ENCODE measurements at places on chromosomes 4 and X. TPM values are rescaled to one million over a fixed set of nuclear protein-coding genes. Genes with fewer than 3 reads are reported as not detected.

- H3K36me3 ChIP-seq = no peaks in the 10 kb centered on the region
- H3K27me3 ChIP-seq = no peaks in the 10 kb centered on the region
- no peak for DNase-seq
- no peak overlapping the region for H3K27ac ChIP-seq
These were observed 65.4 kb upstream of the ENPP6 start for GRCh38 chr4:184282895-184283654.

DNA sequence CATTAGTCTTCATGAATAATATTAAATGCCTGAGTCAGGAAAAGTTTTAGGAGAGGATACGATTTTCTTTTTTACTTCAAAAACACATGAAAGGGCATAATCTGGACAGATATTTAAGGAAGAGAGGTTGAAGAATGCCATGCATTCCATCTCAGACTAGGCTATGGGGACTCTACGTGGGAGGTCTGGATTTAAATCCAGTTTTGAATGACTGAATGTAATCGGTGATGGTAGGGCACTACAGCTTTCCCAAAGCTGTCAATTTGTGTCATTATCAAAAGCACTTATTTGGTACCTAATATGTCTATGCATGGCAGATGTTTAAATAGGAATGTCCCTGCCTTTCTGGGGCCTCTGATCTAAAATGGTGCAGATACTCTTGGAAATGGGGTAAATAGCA, 59.3 kb upstream of the RPL34 start:
- no peak overlapping the region for H3K4me3 ChIP-seq
- H3K4me1 ChIP-seq = no peaks in the 10 kb centered on the region
- H3K36me3 ChIP-seq = no peaks in the 10 kb centered on the region
- DNase-seq = no peak
- H3K27ac ChIP-seq = no peak overlapping the region

OPRPN gene
- not detected for total RNA-seq

- no peaks in the 10 kb centered on the region for H3K36me3 ChIP-seq
- H3K27ac ChIP-seq = no peak overlapping the region
- no peaks in the 10 kb centered on the region for H3K27me3 ChIP-seq
- peaks cover 3% of the 10 kb centered on the region for H3K4me1 ChIP-seq
- H3K4me3 ChIP-seq = no peak overlapping the region
- no peak for DNase-seq
These were observed 23.9 kb downstream of the APOO start for GRCh38 chrX:23883737-23884354.

DNA sequence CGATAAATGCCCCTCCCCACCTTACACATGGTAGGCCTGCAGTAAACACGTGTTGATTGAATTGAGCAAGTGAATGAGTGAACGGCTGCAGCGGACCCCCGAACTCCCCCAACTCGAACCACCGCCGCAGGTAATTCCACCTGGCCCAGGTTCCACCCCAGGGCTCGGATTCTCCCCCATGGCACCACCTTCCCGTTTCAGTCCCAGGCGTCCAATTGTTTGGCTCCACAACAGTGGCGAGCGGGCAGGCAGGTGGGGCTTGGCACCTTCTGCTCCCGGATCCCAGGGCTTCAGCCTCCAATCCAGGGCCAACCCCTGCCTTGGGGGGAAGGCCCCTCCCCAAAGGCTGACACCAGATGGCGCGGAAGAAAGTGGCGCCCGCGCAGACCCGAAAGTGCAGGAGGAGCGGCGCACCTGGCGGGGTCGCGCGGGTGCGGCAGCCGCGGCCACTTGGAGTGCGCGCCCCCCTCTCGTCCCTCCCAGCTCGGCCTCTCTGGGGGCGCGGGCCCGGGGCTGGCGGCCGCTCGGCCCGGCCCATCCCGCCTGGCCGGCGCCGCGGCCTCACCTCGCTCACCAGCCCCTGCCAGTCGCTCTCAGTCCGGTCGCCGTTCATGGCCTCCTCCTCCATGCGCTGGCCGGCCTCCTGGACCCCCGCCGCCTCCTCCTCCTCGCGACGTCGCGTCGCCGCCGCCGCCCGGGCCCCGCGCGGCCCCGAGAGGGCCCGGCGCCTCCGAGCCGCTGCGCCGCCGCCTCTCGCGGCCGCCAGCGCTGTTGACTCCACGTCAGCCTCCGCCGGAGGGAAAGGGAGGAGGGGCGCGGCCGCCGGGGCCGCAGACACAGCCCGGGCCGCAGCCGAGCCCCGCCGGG, at the start of gene CCDC149:
Gene CCDC149 (minus strand): TSS at position 791 of the 867 bp plus-strand sequence. CDS start 178 bp downstream, at position 613.
- DNase-seq = peak; percentile 73
- H3K4me1 ChIP-seq = no peaks in the 10 kb centered on the region
- peak within 1 kb of the TSS; percentile 48 for H3K4me3 ChIP-seq
- peak within 1 kb of the TSS; percentile 95 for H3K27ac ChIP-seq
- no peaks in the 10 kb centered on the region for H3K36me3 ChIP-seq

DNA sequence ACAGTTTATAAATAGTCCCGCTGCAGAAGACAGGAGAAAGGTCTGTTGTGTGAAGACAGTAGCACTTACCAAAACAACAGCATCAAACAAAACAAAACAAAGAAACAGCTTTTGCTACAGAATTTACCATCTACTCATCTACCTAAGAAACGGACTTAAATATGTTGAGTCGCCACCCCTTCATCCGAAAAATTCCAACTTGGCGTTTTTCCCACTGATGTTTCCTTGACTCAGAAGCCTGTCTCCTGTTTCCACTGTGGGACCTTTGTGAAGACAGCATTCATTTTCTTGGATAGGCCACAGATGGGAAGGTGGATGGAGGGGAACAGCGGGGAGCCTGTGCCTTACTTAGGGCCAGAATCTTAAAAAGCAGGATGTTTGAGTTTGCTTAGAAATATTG, 1.3 kb upstream of the ITM2A start:
- no peak overlapping the region for H3K27ac ChIP-seq
- H3K4me1 ChIP-seq = no peaks in the 10 kb centered on the region
- H3K27me3 ChIP-seq = no peaks in the 10 kb centered on the region
- H3K36me3 ChIP-seq = no peaks in the 10 kb centered on the region

- H3K36me3 ChIP-seq = no peaks in the 10 kb centered on the region
- no peak overlapping the region for H3K27ac ChIP-seq
- no peaks in the 10 kb centered on the region for H3K4me1 ChIP-seq
These were observed 877.8 kb downstream of the FAM133A start for GRCh38 chrX:94551831-94552230.

DNA sequence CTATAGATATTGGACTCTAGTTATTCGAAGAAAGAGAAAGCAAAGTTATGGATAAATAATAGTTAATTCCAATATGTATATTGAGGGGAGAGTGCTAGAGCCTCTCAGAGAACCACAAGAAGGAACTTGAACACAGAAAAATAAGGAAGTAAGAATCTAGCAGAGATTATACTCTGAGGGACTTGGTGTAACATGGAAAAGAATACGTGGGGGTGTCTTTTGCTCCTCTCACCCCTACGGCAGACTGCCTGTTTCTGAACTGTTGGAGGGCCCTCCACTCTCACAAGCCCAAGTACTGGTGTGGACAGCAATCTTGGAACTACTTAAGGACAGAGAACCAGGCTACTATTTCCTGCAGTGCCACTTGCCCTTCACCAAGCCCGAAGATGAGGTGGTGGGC, 1174.4 kb upstream of the PCDH10 start:
- DNase-seq = no peak

DNA sequence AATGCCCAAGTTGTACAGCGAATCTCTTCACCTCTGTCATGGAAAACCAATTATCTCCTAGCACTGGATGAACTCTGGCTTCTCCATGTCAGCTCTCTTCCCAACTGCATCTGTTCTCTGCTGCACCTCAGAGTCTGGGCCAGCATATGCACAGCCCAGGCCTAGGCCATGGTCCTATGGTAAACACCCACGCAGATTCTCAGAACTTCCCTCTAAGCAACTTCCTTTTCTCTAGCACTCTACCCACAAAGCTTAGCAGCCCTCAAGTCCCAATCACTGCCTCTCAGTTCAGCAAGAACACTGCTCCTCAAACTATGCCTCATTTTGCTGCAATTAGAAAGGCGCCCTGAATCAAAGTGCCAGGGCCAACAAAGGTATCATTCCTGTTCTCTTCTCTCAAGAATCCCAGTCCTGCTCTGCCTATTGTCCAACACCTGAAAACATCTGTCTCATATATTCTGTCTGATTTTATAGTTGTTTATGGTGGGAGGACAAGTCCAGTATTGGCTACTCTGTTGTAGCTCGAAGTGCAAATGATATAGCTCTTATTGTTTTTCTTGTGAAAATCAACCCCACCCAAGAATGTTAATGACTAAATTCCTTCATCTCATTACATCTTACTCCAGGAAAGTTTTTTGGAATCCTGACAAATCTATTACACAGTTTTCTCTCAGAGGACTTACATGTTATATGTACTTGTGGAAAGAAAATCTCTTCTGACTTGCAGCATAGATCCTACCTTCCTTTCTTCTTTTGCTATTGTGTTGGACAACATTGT, 85.4 kb downstream of the DCHS2 start:
- no peak for DNase-seq
- H3K4me1 ChIP-seq = no peaks in the 10 kb centered on the region
- no peak overlapping the region for H3K27ac ChIP-seq
- no peaks in the 10 kb centered on the region for H3K36me3 ChIP-seq
- no peak overlapping the region for H3K4me3 ChIP-seq

DNA sequence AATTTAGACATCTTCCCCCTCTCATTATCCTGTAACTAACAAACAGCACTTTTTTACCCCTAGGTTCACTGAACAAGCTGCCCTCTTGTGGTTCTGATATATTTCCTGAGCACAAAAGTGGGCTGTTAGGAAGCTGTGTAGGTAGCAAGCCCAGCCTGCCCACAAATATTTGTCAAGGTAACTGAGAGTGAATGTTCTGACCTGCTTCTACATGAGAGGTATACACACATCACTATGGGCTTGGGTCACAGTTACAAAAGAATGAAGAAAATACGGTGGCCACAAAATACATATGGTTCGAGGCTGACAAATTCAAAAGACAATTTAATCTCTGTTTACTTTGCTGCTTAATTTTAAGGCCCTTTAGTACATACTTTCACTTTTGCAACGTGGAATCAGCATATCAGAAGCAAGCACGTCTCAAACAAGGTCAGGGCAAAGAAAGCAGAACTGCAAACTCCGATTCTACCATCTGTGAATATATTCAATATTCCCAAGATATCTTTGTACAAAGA, 78.7 kb downstream of the RBM47 start:
- no peak for DNase-seq
- no peak overlapping the region for H3K4me3 ChIP-seq
- H3K36me3 ChIP-seq = no peaks in the 10 kb centered on the region
- no peaks in the 10 kb centered on the region for H3K4me1 ChIP-seq
- no peaks in the 10 kb centered on the region for H3K27me3 ChIP-seq

DRD5 gene
- not detected for total RNA-seq

ZNF157 gene
- total RNA-seq = 0.72 TPM

DNA sequence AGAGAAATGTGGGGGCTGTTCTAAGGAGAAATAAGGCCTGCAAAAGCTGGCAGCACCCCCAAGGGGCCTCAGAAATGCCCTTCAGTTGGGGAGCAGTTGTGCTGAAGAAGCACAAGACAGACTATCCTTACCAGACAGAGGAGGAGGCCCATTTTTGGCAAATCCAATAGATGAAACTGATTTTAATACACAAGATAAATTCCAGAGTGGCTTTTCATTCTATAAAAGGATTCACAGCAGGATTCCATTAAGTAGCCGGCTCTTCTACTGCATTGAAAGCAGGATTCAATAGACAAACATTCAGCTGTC, 8.1 kb downstream of the SEPTIN6 start:
- no peak overlapping the region for H3K27ac ChIP-seq
- no peak overlapping the region for H3K4me3 ChIP-seq
- no peaks in the 10 kb centered on the region for H3K4me1 ChIP-seq
- DNase-seq = no peak
- H3K36me3 ChIP-seq = no peaks in the 10 kb centered on the region
- H3K27me3 ChIP-seq = no peaks in the 10 kb centered on the region

SLC49A3 gene
- 20.0 TPM for total RNA-seq

- no peaks in the 10 kb centered on the region for H3K36me3 ChIP-seq
- H3K4me1 ChIP-seq = no peaks in the 10 kb centered on the region
These were observed 68.3 kb upstream of the SHISA3 start for GRCh38 chr4:42328978-42329377.

DNA sequence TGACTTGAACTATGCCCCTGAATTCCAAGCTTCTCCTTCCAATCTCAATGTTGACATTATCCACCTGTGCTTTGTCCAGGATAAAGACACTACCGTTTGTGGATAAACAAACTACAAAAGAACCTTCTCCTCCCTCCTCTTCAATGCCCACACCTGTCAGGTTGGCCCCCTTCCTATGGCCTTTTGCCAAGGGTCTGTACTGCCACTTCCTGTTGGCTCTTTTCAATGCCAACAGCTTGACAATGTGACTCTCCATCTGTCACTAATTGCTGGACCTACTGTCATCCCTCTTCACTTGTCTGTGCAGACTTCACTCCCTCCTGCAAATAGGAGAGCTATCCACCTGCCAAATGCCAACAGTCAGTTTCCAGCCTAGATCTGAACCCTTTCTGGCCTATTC, 35.8 kb upstream of the MID1 start:
- no peaks in the 10 kb centered on the region for H3K27me3 ChIP-seq
- H3K36me3 ChIP-seq = no peaks in the 10 kb centered on the region
- H3K4me1 ChIP-seq = peaks cover 2% of the 10 kb centered on the region
- H3K4me3 ChIP-seq = no peak overlapping the region

DNA sequence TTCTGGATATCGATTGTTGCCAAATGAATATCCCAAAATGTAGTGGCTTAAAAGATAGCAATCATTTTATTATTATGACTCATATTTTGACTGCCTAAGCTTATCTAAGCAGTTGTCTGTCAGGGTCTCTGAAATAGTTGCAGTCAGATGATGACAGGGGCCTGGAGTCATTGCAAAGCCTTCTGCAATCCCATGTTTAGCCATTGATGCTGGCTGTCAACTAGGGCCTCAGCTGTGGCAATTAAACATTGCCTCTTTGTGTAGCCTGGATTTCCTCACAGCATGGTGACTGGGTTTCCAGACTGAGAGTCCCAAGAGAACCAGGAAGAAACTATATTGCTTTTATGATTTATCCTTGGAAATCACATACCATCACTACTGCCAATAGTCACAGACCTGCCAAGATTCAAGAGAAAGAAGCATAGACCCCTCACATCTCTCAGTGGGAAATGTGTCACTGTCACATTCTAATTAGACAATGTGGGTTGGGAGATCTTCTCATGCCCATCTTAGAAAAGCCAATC, 227.3 kb upstream of the NOCT start:
- no peaks in the 10 kb centered on the region for H3K36me3 ChIP-seq
- no peak overlapping the region for H3K4me3 ChIP-seq
- no peak overlapping the region for H3K27ac ChIP-seq
- H3K27me3 ChIP-seq = no peaks in the 10 kb centered on the region
- no peak for DNase-seq

GRCh38 chr4:147370473-147370872, 110.4 kb upstream of the EDNRA start:
- no peak overlapping the region for H3K27ac ChIP-seq
- H3K4me3 ChIP-seq = no peak overlapping the region
- no peaks in the 10 kb centered on the region for H3K27me3 ChIP-seq
- no peaks in the 10 kb centered on the region for H3K36me3 ChIP-seq

Data from aorta (tissue), 5 donors.